Stimulated activated CD8-positive, alpha-beta memory T cell treated with anti-CD3 and anti-CD28 coated beads, Interleukin-12 subunit alpha, Interleukin-12 subunit beta, amount 100 ng/mL, for 4 hours (primary cell): ENCODE measurements at places on chromosomes 3 and 15.

GRCh38 chr15:66883284-66883911 lies 181.4 kb downstream of the SMAD6 start:
- DNase-seq = no peak

GRCh38 chr15:64623347-64623996 lies 151.9 kb downstream of the RBPMS2 start:
- no peak for DNase-seq

DNA sequence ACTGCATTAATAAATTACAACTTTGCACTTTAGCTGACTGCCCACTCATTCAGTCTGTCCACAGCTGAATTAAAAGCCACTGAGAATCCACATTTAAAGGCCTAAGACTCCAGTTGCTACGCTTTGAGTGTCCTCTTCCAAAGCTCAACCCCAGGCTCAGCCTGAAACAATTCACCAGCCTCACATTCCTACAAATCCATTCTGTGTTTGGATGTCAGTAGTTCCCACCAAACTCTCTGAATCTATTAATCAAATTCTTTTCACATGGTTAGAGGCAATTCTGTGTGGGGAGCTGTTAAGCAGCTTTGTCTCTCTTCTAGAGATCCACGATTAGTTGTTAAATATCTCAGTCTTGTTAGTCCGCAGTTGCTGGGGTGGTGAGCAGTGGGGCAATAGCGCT lies 116.8 kb upstream of the UBE2E2 start:
- no peak for DNase-seq

GRCh38 chr3:16388850-16389441 lies 123.9 kb downstream of the OXNAD1 start:
- no peak for DNase-seq

- no peak for DNase-seq
Measured at GRCh38 chr3:31491660-31492059, 41.1 kb upstream of the STT3B start.

DNA sequence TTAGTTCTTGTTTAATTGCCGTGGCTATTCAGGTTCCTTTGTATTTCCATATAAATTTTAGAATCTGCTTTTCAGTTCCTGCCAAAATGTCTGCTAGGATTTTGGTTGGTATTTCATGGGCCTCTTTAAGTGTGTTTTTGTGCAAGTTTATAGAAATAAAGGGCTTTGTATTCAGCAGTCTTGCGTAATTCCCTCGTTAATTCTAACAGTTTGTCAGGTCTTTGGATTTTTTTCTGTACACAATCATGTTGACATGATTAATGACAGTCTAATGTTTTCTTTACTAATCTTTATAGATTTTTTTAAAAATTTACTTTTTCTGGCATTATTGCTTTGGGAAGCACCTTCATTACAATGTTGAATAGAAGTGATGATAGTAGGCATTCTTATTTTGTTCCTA lies 120.9 kb downstream of the NEK11 start:
- DNase-seq = no peak

DNA sequence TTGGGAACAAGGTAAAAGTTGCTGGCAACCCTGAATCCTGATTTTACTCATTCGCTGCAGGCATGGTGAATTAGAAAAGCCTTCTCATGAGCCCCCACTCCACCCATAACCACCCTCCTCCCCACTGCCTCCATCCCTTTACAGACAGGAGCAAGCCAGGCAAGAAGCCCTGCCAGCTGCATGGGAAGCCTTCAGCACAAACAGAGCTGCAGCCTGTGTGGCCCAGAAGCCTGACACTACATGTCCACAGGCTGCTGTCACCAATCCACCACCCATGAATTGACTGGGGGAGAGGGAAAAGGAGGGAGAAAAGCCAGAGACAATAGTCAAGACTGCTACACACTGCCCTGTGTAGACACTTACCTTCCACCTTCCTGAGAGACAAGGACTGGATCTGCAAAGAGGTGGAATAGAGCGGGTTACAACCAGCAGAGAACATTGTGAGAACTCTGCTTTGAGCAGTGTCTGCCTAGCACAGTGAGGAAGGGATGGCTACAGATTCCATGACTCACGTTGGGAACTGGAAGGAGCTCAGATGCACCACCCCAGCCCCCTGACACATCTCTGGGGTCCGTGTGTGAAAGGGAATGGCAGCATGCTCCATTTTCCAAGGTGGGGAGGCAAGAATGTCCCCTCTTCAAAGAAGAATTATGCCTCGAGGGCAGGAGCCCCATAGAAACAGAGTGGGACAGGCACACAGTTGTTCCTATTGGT lies 33.9 kb downstream of the DZIP1L start:
- DNase-seq = no peak

DNA sequence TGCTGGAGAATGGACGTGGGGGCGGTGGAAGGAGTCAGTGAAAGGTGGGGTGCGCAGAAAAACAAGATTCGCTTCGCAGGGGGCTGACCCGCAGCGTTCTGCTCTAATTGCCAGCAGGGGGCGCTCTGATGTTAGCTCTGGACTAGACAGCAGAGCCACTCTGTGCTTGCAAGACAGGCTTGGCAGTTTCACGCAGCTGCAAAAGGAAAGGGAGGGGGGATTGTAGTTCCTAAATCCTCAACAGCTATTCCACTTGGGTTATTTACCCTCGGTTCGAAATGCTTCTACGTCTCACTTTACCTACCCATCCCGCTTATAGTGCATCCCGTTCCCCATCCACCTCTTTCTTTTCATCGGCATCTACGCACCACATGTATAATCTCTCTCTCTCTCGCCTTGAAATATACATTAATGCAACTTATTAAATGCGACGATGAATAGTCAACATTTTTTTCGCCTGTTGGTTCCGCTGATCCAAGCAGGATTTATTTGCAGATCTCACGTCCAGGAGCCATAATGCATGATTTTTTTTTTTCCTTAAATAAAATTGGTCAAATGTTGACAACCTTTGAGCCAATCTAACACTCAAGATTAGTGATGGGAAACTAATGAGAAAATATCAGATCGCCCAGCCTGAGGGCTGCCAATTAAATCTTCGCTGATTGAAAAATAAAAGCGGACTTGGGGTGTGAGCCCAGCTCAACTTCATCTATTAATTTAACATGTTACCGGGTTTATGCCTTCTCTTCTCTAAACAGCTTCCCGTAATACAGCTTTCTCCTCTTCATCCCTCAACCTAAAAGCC lies 216.4 kb downstream of the MEIS2 start:
- DNase-seq = no peak

- no peak for DNase-seq
Measured at GRCh38 chr15:41790756-41791546, 16.7 kb downstream of the MAPKBP1 start.

DNA sequence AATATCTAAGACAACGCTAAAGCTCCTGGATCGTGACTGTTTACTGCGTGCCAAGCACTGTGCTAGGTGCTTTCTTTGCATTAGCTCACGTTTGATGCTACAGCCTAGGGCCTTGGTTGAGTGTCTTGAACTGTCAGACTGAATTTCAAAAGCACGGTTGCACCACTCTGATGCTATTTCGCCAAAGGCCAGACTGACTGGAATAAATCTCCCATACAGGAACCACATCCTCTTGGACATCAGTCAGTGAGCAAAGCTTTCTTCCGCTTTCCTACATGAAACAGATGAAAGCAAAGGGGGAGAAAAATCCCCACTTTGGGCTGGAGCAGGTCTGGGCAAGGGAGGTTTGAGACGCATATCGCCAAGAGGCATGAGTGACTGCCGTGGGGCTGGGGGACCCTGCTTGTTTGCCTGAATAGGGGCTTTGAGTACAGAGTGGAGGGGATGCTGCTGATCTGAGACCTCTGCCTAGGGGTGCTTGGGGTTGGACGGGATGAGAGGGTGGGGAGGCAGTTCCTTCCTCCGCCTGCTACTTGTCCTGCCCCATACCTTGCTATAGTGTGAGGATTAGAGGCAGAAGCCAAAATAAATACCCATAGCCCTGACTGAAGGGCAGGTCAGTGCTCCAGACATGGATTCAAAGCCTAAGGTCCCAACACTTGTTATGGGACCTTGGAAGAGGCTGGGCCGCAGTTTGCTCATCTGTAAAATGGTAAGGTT lies 5.3 kb downstream of the FGD5 start:
- DNase-seq = no peak

- DNase-seq = no peak
Measured at GRCh38 chr15:79233236-79233635, 49.3 kb upstream of the ANKRD34C start.

DNA sequence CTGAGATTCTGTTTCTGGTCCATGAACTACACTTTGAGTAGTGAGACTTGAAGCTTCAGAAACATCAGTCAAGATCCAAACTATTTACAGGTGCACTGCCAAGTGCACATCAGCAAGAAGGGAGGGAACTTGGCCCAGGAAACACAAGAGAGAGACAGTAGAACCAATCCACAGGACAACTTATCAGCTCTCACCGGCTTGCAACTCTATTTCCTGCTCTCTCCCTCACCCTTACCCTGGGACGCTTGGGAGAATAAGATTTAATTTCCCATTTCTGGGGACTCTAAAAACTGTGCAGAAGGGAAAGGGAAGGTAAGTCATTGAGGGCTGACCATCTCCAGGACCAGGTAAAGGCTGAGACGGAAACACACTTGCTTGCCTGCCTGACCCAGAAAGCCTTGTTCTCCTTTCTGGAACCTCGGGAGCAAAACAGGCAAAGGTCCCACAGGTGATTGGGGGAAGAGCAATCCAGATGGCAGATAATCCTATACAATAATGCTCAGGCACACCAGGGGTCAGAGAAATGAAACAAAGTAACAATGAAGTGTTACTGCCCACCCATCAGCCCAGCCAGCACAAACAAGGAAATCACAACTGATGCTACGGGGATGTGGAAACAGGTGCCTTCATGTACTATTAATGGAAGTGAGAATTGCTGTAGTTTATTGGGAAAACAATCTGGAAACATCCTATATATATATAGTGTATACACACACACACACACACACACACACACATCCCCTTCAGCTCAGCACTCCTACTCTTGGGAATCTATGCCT lies 154.4 kb downstream of the XXYLT1 start:
- no peak for DNase-seq

DNA sequence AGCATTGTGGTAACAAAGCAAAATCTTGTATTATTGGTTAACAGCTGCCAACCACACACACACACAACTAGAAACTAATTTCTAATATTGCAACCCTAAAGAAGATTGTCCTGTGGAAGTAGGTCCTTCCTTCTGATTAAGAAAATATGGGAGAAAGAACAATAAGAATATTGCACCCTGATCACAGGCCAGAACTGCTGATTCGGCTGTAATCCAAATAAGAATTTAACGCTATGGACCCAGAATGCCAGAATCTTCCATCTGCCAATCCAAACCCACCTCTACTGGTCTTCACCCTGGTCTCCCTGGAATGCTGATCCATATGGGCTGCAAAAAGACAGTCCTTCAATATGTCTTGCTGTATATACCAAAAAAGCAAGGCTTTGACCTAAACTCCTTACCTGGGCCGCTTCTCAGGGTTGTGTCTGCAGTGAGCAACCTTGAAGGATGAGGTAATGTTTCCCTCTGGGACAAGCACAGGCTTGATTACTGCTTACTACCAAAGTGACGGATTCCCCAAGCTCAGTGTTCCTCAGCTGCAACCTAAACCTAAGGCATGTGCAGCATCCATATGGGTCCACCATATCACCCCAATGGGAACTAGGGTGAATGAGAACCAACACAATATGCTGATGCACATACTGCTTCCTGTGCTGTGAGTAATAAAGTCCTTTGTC lies 8.0 kb downstream of the CCDC14 start:
- DNase-seq = no peak

GRCh38 chr15:38992930-38993329 lies 428.3 kb upstream of the RASGRP1 start:
- no peak for DNase-seq

- no peak for DNase-seq
Measured at GRCh38 chr3:70386846-70387245, 74.4 kb upstream of the MDFIC2 start.

GRCh38 chr15:38176155-38176554 lies 76.5 kb upstream of the SPRED1 start:
- no peak for DNase-seq

- no peak for DNase-seq
Measured at GRCh38 chr3:190081389-190081788, 39.3 kb downstream of the P3H2 start.

- DNase-seq = no peak
Measured at GRCh38 chr15:73009066-73010056, 42.9 kb upstream of the NEO1 start.

- DNase-seq = no peak
Measured at GRCh38 chr3:150348500-150348899, 59.6 kb upstream of the TSC22D2 start.

GRCh38 chr15:51475736-51476135 lies 134.3 kb downstream of the GLDN start:
- DNase-seq = no peak

DNA sequence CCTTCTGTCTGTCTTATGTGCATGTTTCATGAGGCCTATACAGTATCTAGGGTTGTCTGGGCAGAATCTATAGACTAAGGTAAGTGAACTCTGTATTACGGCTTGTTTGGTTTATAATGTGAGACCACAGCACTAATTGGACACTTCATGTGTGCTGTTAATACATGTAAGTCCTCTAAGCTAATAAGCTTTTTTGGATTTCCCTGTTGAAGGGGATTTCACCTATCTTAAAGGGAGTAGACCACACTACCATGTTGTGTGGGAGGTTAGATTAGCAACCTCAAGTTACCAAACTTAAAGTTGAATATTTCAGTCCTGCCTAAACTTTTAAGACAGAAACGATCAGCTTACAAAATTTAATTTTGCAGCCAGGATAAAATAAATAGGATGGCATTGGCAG lies 189.8 kb upstream of the GOLIM4 start:
- DNase-seq = no peak

- no peak for DNase-seq
Measured at GRCh38 chr3:72766866-72767265, 81.4 kb downstream of the SHQ1 start.

DNA sequence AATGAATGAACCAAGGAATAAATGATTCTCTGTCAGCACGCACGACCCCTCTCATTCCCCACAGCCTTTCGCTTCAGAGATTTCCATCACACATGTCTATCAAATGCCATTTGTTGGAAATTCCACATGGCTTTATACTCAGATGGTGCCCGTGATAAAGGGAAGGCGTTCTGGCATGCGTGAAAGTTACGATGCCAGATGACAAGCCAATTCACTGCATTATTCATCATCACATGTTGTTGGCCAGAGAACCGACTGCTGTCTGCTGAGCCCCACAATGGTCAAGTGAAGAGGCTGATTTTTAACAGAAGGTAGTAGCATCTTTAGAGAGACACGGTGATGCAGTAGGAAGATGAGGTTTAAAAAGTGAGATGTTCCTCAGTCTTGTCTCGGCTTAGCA lies 74.1 kb upstream of the FRMD4B start:
- DNase-seq = no peak

- peak; percentile 74 for DNase-seq
Measured at GRCh38 chr3:129316248-129317013, 37.8 kb downstream of the HMCES start.

- DNase-seq = no peak
Measured at GRCh38 chr3:112817797-112818196, 28.9 kb downstream of the CD200R1L start.
